Activated CD4-positive, alpha-beta T cell treated with anti-CD3 and anti-CD28 coated beads, Interleukin-10, Interleukin-2, amounts not matched to agents 100 ng/mL and 50 ng/mL, durations not matched to agents 16 hours and 8 hours (primary cell): ENCODE measurements at places on chromosomes 12 and 14.

GRCh38 chr12:114291389-114292060 lies 114.4 kb downstream of the TBX5 start:
- DNase-seq: no peak

- no peak for DNase-seq
Measured at GRCh38 chr12:51533799-51534198, 57.2 kb upstream of the SCN8A start.

DNA sequence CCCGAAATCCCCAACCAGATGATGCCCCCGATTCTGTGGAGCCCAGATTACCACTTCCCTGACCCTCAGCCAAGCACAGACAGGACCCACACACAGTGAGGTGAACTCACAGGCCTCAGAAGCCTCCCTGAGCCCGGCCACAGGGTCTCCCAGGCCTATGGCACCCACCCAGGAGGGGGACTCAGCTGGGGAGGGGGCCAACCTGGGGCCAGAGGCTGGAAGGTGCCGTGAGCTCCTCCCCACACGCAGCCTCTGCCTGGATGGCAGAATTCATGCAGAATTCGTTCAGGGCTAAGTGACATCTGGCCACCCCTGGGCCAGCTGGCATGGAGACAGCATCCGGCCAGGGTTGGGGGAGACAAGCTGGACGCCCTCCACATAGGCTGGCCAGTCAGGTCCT lies 11.8 kb downstream of the TMEM179 start:
- no peak for DNase-seq

DNA sequence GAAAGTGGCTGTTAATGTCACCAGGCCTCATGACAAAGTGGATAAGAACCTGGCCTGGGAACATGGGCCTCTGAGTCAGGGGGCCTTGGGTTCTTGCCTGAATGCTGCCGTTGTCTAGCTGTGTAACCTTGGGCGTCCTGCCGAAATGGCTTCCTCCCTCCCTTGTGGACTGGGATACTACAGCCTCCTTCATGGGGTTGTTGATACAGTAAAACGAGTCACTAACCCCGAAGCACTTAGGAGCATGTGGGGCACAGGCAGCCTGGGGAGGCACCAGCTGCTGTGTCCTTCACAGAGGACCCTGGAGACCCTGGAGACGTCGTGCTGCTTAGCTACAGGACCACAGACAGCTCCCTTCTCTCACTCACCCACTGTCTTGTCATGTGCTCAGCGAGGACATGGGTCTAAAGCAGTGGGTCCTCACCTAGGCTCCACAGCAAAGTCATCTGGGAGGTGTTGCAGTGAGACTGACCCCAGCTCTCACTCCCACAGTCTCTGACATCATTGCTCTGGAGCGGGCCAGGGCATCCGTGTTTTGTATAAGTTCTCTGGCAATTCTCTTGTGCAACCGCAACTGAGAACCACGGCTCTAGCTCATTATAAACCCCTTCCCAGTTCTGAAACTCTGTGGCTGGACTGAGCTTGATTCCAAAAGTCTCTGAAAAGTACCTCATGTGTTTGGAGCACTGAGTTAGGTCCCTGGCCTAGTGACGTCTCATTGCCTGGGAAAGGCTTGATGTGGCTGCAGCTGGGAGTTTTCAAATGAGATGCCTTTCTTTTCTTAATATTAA lies 42.1 kb downstream of the SERPINA3 start:
- no peak for DNase-seq

DNA sequence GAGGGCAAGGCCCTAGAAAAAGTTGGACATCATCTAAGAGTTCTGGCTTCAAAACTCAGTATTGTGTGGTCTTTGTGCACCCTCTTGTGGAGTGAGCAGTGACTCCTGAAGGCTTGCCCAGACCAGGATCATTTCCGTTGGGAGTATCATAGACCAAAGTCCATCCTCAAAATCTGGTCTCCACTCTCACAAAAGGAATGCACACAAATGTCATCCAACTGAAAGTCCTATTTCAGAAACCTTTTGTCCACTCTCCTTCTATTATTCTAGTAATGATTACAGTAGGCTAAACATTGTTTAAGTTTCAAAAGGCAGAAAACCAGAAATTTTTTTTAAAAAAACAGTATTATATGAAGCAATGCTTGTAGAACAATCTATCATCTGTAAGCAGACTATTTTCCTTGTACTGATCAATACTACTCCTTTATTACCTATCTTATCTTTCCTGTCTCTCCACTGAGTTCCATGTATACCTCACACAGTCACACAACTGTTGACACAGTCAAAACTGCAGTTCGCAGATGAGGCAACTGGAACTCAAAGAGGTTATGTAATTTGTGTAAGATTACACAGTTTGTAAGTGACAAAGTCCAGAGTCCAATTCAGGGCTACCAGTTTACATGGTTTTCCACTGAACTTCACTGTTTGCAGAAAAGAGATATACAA lies 41.4 kb downstream of the COX16 start:
- DNase-seq: peak; percentile 6

DNA sequence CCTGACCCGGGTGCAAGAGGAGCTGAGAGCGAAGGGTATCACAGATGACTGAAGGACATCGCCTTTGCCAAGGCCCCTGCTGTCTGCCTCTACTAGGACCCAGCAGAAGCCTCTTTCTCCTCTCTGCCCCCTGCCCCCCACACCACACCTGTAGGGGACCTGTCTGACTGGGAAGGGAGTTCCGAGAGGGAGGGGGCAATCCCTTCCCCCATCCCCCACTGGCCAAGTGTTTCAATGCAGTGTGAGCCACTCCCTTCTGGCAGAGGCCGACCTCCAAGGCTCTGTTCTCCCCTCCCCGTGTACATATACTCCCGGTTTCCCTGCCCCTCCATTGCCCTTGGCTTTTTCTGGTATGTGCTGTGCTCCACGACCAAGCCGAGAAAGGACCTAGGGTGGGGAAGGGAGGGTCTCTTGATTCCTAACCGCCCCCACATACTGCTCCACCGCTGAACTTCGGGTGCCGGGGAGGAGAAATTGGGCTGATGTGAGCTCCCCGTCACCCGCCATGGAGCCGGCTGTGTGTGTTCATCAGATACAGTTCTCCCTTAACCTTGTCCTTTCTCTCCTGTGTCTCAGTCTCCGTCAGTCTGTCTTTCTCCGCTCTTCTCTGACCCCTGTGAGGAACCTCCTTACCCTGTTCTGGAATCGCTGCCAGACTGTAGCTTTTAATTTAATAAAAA lies 2.0 kb upstream of the ARHGEF25 start:
- no peak for DNase-seq

DNA sequence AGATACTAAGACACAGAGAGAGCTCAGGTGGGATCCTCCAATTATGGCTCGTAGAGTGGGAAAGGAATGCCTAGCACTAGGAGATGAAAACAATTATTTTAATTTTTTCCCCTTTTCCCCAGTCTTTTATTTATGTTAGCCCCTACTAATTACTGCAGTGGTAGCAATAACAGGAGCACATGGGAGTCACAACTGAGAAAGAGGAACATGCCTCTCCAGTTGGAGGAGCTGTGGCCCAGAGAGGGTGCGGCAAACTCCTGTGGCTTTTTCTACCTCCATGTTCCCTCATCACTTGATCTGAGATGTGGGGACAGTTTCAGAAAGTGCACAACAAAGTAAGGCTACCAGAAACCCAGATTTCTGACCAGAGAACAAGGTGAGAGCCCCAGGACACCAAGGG lies 25.9 kb upstream of the POC1B start:
- DNase-seq: no peak

GRCh38 chr12:91722072-91722471 lies 423.6 kb downstream of the BTG1 start:
- peak; percentile 64 for DNase-seq

DNA sequence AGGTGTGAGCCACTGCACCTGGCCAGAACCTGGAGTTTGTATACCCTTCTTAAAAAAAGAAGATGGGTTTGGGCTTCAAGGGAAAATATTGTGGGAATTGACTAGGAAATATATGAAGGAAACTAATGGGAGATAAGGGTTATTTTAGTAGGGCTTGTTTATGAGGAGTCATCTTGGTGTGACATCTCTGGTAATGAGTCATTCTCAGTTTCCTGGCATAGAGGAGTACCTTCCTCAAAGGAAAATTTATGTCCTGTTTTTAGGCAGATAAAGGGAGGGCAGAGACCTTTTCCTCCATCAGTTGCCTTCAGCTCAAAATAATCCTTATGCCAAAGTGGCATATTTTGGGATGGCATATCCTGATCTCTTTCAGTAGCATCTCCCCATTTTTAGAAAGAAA lies 30.6 kb upstream of the NFKBIA start:
- peak; percentile 30 for DNase-seq

DNA sequence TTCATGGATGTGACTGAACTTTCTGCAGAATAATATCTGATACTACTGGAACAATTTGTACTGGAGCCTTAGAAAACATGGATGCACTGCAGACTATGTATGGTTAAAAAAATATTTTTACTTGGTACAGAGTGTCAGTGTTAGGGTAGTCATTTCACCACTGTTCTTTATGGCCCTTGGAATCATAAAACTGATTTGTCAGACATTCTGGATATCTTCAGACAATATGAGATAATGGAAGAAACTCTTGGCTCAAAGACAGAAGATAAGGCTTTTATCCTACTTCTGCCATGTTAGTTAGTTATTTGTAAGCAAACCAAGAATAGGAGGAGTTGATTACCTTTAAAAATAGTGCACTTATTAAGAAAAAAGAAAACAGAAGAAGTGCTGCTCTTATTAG lies 209.4 kb downstream of the LRIG3 start:
- DNase-seq: no peak

- no peak for DNase-seq
Measured at GRCh38 chr14:60211153-60211552, 37.9 kb upstream of the PPM1A start.

DNA sequence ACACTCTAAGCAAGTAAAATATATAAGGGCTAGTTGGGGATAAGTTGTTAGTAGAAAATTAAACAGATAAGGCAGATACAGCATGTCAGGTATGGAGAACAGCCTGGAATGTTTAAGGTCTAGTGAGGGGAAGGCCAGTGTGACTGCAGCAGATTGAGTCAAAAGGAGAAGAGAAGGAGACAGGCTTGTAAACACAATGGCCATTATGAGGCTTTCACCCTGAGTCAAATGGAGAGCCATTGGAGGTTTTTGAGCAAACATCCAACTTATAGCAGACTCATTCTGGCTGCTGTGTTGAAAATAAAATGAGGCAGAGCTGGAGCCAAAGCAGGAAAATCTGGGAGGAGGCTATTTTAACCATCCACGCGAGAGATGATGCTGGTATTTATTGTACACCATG lies 142.0 kb downstream of the DUSP6 start:
- DNase-seq: peak; percentile 53
